ENCODE measurements at places on chromosomes 6 and 20. TPM values are rescaled to one million over a fixed set of nuclear protein-coding genes. Genes with fewer than 3 reads are reported as not detected.

GPR6 gene
- total RNA-seq: not detected

PI3 gene
- 70.2 TPM for total RNA-seq

PRSS35 gene
- total RNA-seq: not detected

LAMA4 gene
- 10.0 TPM for total RNA-seq

RNF144B gene
- total RNA-seq: 2.4 TPM

TREML2 gene
- total RNA-seq: not detected

RAET1L gene
- not detected for total RNA-seq

EPB41L1 gene
- 104 TPM for total RNA-seq

CCN5 gene
- 8.0 TPM for total RNA-seq

BPIFB4 gene
- not detected for total RNA-seq

C6orf118 gene
- not detected for total RNA-seq

NCR2 gene
- not detected for total RNA-seq

C6orf58 gene
- total RNA-seq: not detected

PRDM13 gene
- total RNA-seq: not detected

FHL5 gene
- 2.3 TPM for total RNA-seq

ELOVL4 gene
- not detected for total RNA-seq

DDRGK1 gene
- total RNA-seq: 111 TPM

SLC22A7 gene
- not detected for total RNA-seq

SIRPB2 gene
- total RNA-seq: not detected

DLL1 gene
- 38.7 TPM for total RNA-seq

TRIM10 gene
- total RNA-seq: 7.0 TPM

NT5E gene
- 17.3 TPM for total RNA-seq

CFB gene
- 85.8 TPM for total RNA-seq

GMNN gene
- 8.2 TPM for total RNA-seq

PLTP gene
- 25.0 TPM for total RNA-seq

SLC35F1 gene
- total RNA-seq: 0.53 TPM

All from Peyer's patch (tissue), 4 donors.